ENCODE measurements at places on chromosomes 12 and 14. TPM values are rescaled to one million over a fixed set of nuclear protein-coding genes. Genes with fewer than 3 reads are reported as not detected.

SPTB gene
- 0.98 TPM for total RNA-seq

BIN2 gene
- total RNA-seq, result 6.4 TPM

TAC3 gene
- not detected for total RNA-seq

STXBP6 gene
- total RNA-seq, result 4.4 TPM

GALNT9 gene
- 1.5 TPM for total RNA-seq

NELL2 gene
- 16.9 TPM for total RNA-seq

TMEM179 gene
- total RNA-seq, result 7.9 TPM

TSPAN19 gene
- total RNA-seq, result not detected

BEGAIN gene
- 3.4 TPM for total RNA-seq

- peak overlapping the region; percentile 65 for H3K27ac ChIP-seq
- H3K4me1 ChIP-seq, result peaks cover 31% of the 10 kb centered on the region
- H3K27me3 ChIP-seq, result no peaks in the 10 kb centered on the region
- no peak for DNase-seq
- H3K36me3 ChIP-seq, result peaks cover 18% of the 10 kb centered on the region
Observed at GRCh38 chr12:107760207-107760808, 629 bp downstream of the PRDM4 start.

- H3K36me3 ChIP-seq, result no peaks in the 10 kb centered on the region
- no peak for DNase-seq
- no peak overlapping the region for H3K27ac ChIP-seq
- no peaks in the 10 kb centered on the region for H3K27me3 ChIP-seq
- no peak overlapping the region for H3K4me3 ChIP-seq
Observed at GRCh38 chr12:4261655-4262054, 11.9 kb upstream of the CCND2 start.

GRCh38 chr14:78425330-78425729 lies 255.2 kb downstream of the NRXN3 start:
- no peaks in the 10 kb centered on the region for H3K4me1 ChIP-seq
- no peaks in the 10 kb centered on the region for H3K27me3 ChIP-seq
- H3K27ac ChIP-seq, result no peak overlapping the region
- no peak overlapping the region for H3K4me3 ChIP-seq

- H3K4me1 ChIP-seq, result peaks cover 51% of the 10 kb centered on the region
- no peak for DNase-seq
- H3K27me3 ChIP-seq, result no peaks in the 10 kb centered on the region
- H3K4me3 ChIP-seq, result peak overlapping the region; percentile 92
- H3K36me3 ChIP-seq, result no peaks in the 10 kb centered on the region
Observed at GRCh38 chr12:113222730-113223531, 1.7 kb downstream of the TPCN1 start.

DNA sequence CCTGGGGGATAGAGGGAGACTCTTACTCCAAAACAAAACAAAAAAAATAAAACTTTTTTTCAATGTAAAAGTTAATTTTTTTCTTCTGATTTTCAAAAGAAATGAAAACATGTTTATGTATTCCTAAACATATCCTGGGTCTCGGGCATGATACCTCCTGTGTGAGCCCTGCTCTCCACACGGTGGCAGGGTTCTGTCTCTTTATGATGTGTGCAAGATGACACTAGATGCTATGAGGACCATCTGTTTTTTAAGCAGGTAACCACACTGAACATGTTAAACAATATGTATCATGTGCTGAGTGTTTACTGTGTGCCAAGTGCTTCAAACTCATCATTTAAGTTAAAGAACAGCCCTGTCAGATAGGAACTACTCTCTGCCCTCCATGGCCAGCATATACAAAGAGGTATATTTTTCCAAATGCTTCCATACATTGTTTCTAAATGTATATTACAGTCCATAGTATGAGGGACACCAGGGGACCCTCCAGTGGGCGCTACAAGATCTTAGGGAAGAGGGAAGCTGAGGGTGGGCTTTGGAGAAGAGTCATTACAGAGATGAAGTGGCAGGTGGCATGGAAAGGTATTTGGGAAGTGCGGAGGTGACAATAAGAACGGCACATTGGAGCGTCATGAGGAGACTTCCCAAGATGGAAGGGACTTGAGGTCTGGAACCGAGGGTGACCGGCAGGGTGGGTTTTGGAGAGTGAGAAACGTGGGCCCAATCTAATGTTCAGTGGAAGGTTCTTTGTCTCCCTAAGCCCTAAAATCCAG lies 28.5 kb downstream of the FOS start:
- H3K36me3 ChIP-seq, result no peaks in the 10 kb centered on the region
- H3K4me1 ChIP-seq, result peaks cover 21% of the 10 kb centered on the region
- H3K4me3 ChIP-seq, result no peak overlapping the region
- no peaks in the 10 kb centered on the region for H3K27me3 ChIP-seq
- no peak overlapping the region for H3K27ac ChIP-seq

- H3K36me3 ChIP-seq, result no peaks in the 10 kb centered on the region
- H3K4me1 ChIP-seq, result no peaks in the 10 kb centered on the region
- no peaks in the 10 kb centered on the region for H3K27me3 ChIP-seq
- DNase-seq, result no peak
- H3K27ac ChIP-seq, result no peak overlapping the region
Observed at GRCh38 chr12:47124451-47124850, 44.7 kb upstream of the AMIGO2 start.

GRCh38 chr14:29391801-29392200 lies 535.8 kb downstream of the PRKD1 start:
- no peak overlapping the region for H3K4me3 ChIP-seq
- no peaks in the 10 kb centered on the region for H3K36me3 ChIP-seq
- H3K4me1 ChIP-seq, result no peaks in the 10 kb centered on the region
- no peak for DNase-seq
- no peak overlapping the region for H3K27ac ChIP-seq

DNA sequence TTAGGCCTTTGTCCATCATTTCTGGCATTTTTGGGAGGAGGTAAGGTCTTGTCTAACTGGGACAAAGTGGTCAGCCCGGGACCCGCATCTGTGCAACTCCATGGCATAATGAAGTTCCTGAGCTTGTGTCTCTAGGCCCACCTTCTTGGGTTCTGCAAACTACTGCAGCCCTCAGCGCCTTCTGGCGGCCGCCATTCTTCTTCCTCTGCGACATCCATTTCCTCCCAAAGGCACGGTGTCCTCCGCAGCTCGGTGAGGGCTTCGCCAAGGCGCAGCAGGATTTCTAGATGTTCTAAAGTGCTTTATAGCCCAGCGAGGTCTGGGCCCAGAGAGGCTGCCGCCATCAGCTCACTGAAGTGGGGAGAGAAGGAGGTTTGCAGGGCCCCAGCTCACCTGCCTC lies 134.4 kb upstream of the OR4E1 start:
- DNase-seq, result no peak
- H3K4me3 ChIP-seq, result no peak overlapping the region
- H3K27me3 ChIP-seq, result no peaks in the 10 kb centered on the region
- no peak overlapping the region for H3K27ac ChIP-seq

- no peaks in the 10 kb centered on the region for H3K36me3 ChIP-seq
- no peak overlapping the region for H3K27ac ChIP-seq
- H3K4me1 ChIP-seq, result no peaks in the 10 kb centered on the region
- no peak overlapping the region for H3K4me3 ChIP-seq
- DNase-seq, result no peak
- no peaks in the 10 kb centered on the region for H3K27me3 ChIP-seq
Observed at GRCh38 chr12:64544371-64545080, 65.8 kb upstream of the RASSF3 start.

- peak overlapping the region; percentile 34 for H3K27ac ChIP-seq
- no peaks in the 10 kb centered on the region for H3K36me3 ChIP-seq
- peaks cover 14% of the 10 kb centered on the region for H3K4me1 ChIP-seq
- no peaks in the 10 kb centered on the region for H3K27me3 ChIP-seq
Observed at GRCh38 chr14:51860825-51861499, 550 bp downstream of the GNG2 start.

- H3K27me3 ChIP-seq, result no peaks in the 10 kb centered on the region
- no peak overlapping the region for H3K4me3 ChIP-seq
Observed at GRCh38 chr12:51519755-51520154, 71.3 kb upstream of the SCN8A start.

- no peaks in the 10 kb centered on the region for H3K27me3 ChIP-seq
- H3K27ac ChIP-seq, result no peak overlapping the region
- no peaks in the 10 kb centered on the region for H3K4me1 ChIP-seq
- no peak overlapping the region for H3K4me3 ChIP-seq
- H3K36me3 ChIP-seq, result no peaks in the 10 kb centered on the region
- no peak for DNase-seq
Observed at GRCh38 chr12:75564852-75565251, 53.4 kb upstream of the KRR1 start.

DNA sequence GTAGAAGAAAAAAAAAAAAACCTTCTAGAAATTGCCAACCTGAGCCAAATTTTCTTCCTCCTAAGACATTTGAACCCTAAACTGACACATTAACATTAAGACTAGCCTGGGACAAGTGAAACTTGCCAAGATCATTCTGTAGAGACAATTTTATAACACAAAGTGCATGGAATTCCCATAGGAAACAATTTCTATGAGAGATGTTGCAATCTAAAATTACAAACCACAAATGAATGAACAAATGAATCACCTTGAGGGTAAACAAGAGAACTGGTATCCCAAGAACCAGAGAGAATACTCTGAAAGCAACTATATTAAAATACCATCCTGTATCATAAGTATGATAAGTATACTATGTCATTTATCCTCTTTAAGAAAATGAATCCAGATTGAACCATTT lies 165.3 kb downstream of the DICER1 start:
- no peaks in the 10 kb centered on the region for H3K36me3 ChIP-seq
- no peak for DNase-seq
- no peak overlapping the region for H3K27ac ChIP-seq
- H3K27me3 ChIP-seq, result no peaks in the 10 kb centered on the region
- H3K4me1 ChIP-seq, result no peaks in the 10 kb centered on the region
- no peak overlapping the region for H3K4me3 ChIP-seq

- no peaks in the 10 kb centered on the region for H3K27me3 ChIP-seq
- no peaks in the 10 kb centered on the region for H3K36me3 ChIP-seq
- H3K27ac ChIP-seq, result peak within 1 kb of the TSS; percentile 98
- DNase-seq, result peak; percentile 90
- H3K4me3 ChIP-seq, result peak within 1 kb of the TSS; percentile 76
Observed at GRCh38 chr12:120292661-120293531, at the start of gene RNU4-1. Gene RNU4-1 (minus strand): TSS chr12:120293237.

- H3K36me3 ChIP-seq, result no peaks in the 10 kb centered on the region
- H3K27ac ChIP-seq, result no peak overlapping the region
- DNase-seq, result no peak
- H3K4me1 ChIP-seq, result no peaks in the 10 kb centered on the region
- H3K4me3 ChIP-seq, result no peak overlapping the region
Observed at GRCh38 chr14:40213701-40214100, 781.5 kb upstream of the FBXO33 start.

GRCh38 chr12:58703866-58704265 lies 216.4 kb downstream of the LRIG3 start:
- H3K4me1 ChIP-seq, result no peaks in the 10 kb centered on the region
- H3K27me3 ChIP-seq, result no peaks in the 10 kb centered on the region
- H3K4me3 ChIP-seq, result no peak overlapping the region

DNA sequence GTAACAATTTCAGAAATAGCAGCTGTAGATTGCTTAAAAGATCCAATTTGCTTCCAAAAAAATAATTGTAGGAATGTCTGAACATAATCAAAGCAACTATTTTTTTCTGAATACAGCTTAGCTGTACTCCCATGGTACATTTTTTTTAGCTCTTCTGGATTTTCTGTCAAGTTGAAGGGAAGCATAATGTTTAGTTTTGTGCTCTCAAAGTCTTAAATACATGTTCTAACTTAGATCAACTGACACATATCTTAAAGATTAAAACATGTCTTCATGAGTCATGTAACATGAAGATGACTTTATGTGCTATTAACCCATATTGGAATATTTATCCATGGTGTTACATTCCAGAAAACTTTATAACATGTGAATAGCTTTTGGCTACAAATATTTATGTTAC lies 255.7 kb downstream of the BTG1 start:
- no peak for DNase-seq
- H3K4me3 ChIP-seq, result no peak overlapping the region
- H3K27ac ChIP-seq, result no peak overlapping the region
- H3K27me3 ChIP-seq, result no peaks in the 10 kb centered on the region
- peaks cover 12% of the 10 kb centered on the region for H3K4me1 ChIP-seq
- H3K36me3 ChIP-seq, result no peaks in the 10 kb centered on the region

DNA sequence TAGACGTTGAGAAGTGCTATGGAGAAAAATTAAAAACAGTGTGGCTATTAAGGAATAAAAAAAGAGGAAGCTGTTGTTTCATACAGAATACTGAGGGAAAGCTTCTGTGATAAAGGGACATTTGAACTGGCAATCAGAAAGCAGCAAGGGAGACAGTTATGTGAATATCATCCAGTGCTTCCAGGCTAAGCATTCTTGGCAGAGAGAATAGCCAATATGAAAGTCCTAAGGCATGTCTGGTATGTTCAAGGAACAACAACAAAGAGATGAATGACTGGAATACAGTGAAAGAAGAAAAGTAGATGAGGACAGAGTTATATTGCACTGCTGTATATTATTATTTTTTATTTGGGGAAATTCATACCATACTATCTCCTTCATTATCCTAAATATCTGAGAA lies 23.9 kb downstream of the SCAF11 start:
- H3K36me3 ChIP-seq, result peaks cover 3% of the 10 kb centered on the region
- no peak overlapping the region for H3K27ac ChIP-seq
- no peak for DNase-seq

- DNase-seq, result no peak
- no peaks in the 10 kb centered on the region for H3K36me3 ChIP-seq
- H3K4me3 ChIP-seq, result no peak overlapping the region
- no peaks in the 10 kb centered on the region for H3K27me3 ChIP-seq
- H3K4me1 ChIP-seq, result no peaks in the 10 kb centered on the region
Observed at GRCh38 chr14:87644689-87645088, 348.3 kb downstream of the GALC start.

GRCh38 chr12:97274386-97274785 lies 188.2 kb upstream of the RMST start:
- no peak overlapping the region for H3K27ac ChIP-seq
- H3K4me1 ChIP-seq, result no peaks in the 10 kb centered on the region
- DNase-seq, result no peak

- no peaks in the 10 kb centered on the region for H3K27me3 ChIP-seq
- no peak for DNase-seq
- H3K27ac ChIP-seq, result no peak overlapping the region
- H3K4me3 ChIP-seq, result no peak overlapping the region
- peaks cover 36% of the 10 kb centered on the region for H3K4me1 ChIP-seq
Observed at GRCh38 chr12:26748741-26749431, 84.1 kb downstream of the ITPR2 start.

GRCh38 chr14:97224016-97224415 lies 426.8 kb downstream of the VRK1 start:
- H3K36me3 ChIP-seq, result no peaks in the 10 kb centered on the region
- DNase-seq, result no peak
- H3K27me3 ChIP-seq, result no peaks in the 10 kb centered on the region
- H3K4me1 ChIP-seq, result peaks cover 6% of the 10 kb centered on the region
- no peak overlapping the region for H3K4me3 ChIP-seq

GRCh38 chr14:34489324-34489723 lies 27.3 kb upstream of the SPTSSA start:
- no peak for DNase-seq
- no peaks in the 10 kb centered on the region for H3K4me1 ChIP-seq
- H3K4me3 ChIP-seq, result no peak overlapping the region
- no peaks in the 10 kb centered on the region for H3K27me3 ChIP-seq

GRCh38 chr12:11764837-11765236 lies 115.4 kb downstream of the ETV6 start:
- H3K4me3 ChIP-seq, result no peak overlapping the region
- no peaks in the 10 kb centered on the region for H3K27me3 ChIP-seq
- H3K27ac ChIP-seq, result no peak overlapping the region
- peaks cover 47% of the 10 kb centered on the region for H3K4me1 ChIP-seq
- DNase-seq, result no peak
- no peaks in the 10 kb centered on the region for H3K36me3 ChIP-seq
